ENCODE measurements at places on chromosomes 11 and 22. TPM values are rescaled to one million over a fixed set of nuclear protein-coding genes. Genes with fewer than 3 reads are reported as not detected.

The OR4C15 gene
- not detected for total RNA-seq

The RTN4R gene
- total RNA-seq: 1.6 TPM

GRCh38 chr11:61587951-61588727 is 7.3 kb upstream of the SYT7 start:
- peak; percentile 88 for DNase-seq

DNA sequence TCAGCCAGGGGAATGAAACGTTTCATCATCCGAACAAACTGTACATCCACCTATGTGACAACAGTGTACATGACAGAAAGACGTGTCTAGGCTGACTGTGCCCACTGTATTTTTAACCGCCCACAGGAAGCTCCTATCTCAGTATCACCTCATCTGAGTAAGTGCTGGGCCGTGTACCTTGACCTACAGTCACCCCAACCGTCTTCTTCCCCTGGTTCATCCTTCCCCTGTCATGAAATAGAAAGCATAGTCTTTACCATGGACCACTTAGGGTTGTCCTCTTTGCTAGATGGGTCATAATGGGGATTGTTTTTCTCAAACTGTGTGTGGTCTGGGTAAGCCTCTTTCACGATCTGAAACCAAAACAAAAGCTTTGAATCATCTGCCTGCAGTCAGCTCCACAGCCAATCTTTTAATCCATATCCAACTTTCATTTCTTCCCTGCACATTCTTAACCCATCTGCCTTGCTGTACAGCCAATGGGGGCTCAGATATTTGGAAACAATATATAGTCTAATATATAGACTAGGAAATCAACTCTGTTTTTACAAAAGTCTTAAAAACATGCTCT is 4.2 kb downstream of the THYN1 start:
- no peak for DNase-seq

The CRYBA4 gene
- total RNA-seq: not detected
